ENCODE measurements at places on chromosomes 5 and 9. TPM values are rescaled to one million over a fixed set of nuclear protein-coding genes. Genes with fewer than 3 reads are reported as not detected.
A peak's percentile ranks its signal among the peaks of the same experiment; 100 is the strongest.

Gene PCYOX1L
- 4.5 TPM for total RNA-seq

Gene IL13
- not detected for total RNA-seq

GRCh38 chr5:97764700-97765099, 581.7 kb upstream of the RIOK2 start:
- no peak for DNase-seq

Gene PCDHA4
- 0.48 TPM for total RNA-seq

- DNase-seq: peak; percentile 69
Observed at GRCh38 chr5:573976-574375, 38.2 kb upstream of the CEP72 start.

Gene C5orf58
- not detected for total RNA-seq

GRCh38 chr5:103234239-103234975, 24.2 kb upstream of the MACIR start:
- no peak for DNase-seq

DNA sequence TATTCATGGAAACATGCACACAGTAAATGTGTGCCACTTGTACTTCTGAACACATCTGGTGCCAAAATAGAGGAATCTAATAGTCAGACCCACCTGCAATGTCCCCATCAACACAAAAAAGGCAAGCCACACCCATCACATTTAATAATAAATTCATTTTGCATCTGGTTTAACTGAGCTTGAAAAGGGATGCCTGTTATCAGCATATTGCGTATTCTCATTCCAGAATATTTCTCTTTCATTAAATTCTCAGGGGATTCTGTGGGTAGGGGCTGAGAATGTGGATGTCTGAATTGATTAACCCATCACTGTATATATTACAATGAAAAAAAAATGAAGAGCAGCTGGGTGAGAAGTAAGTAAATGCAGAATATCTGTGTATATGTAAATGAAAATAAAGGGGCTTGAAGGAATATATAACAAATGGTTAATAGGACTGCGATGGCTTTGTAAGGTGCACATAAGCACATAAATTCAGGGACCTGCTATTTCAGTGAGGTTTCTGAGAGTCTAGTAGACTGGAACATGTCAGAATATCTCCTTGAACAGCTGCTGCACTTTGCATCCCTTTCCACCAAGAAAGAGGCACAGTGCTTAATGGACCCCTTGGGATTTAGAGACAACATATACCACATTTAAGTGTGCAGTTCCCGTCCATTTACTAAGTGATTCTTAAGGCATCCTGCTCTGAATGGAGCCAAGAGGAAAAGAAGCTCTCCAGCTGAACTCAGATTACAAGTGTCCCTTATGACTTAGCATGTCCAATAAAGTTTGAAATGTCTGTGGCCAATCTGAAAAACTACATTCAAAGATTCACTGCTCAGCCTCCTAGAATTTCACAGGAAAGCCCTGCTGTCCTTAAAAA, 104.1 kb upstream of the NIPBL start:
- DNase-seq: no peak

DNA sequence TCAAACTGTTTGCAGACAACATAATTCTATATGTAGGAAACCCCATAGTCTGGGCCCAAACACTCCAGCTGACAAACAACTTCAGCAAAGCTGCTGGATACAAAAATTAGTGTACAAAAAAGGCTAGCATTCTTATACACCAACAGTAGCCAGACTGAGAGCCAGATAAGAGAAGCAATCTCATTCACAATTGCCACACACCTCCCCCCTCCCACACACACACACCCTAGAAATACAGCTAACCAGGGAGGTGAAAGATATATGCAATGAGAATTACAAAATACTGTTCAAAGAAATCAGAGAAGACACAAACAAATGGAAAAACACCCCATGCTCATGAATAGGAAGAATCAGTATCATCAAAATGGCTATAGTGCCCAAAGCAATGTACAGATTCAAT, 9.0 kb downstream of the MTREX start:
- no peak for DNase-seq

Gene LMX1B
- total RNA-seq: 6.8 TPM

DNA sequence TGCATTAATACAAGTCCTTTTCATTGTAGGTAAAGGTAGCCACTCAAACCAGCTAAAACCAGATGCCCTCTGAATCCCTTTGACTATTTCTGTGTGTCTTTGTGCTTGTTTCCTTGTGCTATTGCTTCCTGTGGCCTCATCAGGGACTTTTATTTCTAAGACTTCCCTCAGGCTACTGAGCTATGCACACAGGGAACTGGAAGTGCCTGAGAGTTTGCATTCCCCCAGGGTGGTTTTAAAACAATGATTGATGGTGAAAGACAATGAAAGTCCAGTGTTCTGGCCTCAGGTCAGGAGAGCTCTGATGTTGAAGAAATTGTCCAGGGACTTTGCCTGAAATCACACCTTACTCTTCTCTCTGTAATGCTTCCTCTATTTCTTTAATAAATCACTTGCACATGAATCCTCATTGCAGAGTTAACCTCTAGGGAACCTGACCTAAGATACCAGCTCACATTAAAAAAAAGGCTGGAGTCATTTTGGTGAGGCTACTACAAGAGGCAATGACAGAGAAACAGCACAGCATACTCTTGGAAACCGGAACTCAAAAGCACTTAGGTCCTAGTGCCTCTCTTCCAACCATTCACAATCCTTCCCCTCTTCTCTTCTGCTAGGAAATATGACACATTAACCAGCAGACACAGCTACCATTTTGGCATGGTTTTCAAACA, 158.1 kb upstream of the NREP start:
- DNase-seq: no peak

DNA sequence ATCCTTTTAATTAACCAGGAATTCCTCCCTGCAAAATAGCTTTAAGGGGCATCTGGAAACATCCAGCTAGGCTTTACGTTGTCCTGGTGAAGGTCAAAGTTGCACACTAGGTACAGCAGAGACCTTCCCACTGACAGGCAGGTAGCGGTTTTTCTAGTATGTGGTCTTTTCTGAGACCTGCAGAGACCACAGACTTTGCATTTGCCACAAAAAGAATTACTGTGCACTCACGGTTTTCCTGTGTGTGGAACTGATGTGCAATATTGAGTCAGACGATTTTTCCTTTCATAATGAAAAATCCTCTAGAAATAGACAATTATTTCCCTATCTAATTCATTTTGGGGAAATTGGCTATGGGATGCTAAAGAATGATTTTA, 417.0 kb upstream of the ADAMTSL1 start:
- no peak for DNase-seq

Gene EDIL3
- 21.5 TPM for total RNA-seq

Gene SPATA31A3
- not detected for total RNA-seq

GRCh38 chr5:39178861-39179260, 40.5 kb downstream of the FYB1 start:
- DNase-seq: no peak

GRCh38 chr5:27494887-27495286, 456.5 kb upstream of the CDH9 start:
- no peak for DNase-seq

DNA sequence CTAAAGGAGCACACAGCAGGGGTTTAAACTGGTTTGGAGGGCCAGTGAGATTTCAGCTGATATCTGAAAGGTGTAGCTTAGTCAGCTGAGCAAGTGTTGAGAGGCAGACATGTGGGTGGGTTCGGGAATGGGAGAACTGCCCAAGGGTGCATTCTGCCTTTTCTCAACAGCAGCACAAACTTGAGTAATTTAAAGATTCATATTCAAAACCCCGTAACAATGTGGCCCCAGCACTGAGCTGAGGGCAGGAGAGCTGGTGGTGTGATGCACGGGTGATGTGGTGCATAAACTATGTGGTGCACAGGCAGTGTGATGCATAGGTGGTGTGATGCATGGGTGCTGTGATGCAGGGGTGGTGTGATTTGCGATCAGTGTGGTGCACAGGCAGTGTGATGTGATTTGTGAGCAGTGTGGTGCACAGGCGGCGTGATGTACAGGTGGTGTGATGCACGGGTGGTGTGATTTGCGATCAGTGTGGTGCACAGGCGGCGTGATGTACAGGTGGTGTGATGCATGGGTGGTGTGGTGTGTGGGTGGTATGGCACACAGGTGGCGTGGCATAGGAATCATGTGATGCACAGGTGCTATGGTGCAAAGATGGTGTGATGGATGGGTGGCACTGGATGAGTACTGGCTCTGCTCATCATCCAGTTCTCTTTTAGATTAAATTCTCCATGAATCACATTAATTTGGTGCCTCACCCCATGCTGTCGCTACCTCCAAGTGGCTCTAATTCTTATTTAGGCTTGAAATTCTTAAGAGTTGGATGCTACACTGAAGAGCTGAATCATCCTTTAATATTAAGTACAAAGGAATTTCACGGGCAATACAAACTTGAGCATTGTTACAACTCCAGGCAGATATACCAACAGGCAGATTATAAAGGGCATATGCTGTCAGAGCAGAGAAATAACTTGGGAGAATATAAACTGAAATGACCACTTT, 53.6 kb downstream of the DAP start:
- no peak for DNase-seq
